Left renal pelvis (tissue), 4 donors: ENCODE measurements at places on chromosomes 5 and 9.
A peak's percentile ranks its signal among the peaks of the same experiment; 100 is the strongest.

DNA sequence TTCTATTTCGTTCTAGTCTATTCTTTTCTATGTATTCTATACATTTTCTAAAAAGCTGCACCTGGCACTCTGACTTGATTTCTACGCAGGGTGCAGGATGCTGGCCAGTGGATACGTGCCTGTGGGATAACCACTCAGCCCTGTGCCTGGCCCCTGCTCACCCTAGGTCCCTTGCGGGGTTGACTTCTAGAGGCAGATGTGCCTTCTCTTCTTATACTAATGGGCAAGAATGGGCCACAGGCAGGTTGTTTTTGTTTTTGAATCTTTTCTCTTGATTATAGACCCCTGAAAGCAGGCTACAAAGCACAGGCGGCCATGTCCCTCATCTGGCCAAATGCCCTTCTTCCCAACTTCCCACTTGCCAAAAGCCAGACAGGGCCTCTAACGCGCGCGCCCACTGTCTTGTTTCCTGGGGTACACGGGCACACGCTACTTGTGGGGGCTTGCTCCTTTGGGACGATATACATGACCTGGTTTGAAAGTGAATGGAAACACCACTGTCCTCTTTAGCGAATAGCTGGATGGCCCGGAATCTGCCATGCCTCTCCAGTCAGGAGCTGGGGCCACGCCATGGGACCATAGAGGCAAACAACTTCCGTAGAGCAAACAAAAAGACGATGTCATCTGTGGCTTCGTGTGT, 162.7 kb upstream of the IRX2 start:
- no peak for DNase-seq

GRCh38 chr5:124825983-124826337, 79.5 kb upstream of the ZNF608 start:
- no peak for DNase-seq

DNA sequence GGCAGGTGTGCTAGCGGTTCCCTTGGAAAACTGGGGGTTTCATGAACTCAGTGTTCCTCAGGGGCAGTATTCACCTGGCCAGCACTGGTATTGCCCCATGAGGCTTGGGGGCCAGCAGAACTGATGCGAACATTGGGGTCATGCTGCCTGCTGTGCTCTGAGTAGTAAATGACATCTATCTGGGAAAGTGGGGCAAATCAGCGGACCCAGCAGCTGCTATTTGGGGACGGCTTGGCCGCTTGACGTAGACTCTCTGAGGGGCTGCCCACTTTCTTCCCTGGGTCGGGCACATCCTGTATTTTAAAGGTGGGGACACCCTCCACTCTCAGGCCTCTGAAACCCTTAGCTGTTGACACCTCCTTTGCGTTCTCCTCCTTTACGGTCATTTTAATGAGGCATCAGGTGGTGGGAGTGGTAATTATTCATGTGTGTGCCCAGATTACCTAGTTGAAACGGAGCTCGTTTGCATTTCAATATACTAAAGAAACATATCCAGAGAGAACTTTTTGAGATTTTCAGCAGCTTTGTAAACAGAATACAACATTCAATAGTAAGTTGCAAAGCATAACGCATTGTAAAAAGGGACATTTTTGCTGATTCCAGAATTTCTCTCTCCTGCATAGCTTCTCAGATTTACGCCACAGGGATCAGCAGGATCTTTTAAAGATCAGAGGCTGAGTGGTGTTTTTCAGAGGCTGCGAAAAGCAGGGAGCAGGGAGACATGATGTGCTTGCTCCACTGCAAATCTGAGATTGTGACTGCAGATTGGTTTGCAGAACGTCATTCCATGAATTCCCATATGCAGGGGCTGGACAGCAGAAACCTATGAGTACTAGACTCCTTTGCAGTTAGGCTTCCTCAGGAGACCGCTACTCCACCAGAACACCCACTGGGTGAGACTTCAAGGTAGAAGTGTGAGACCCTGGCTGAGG, 56.8 kb upstream of the ZFR start:
- no peak for DNase-seq

- no peak for DNase-seq
These were observed 34.4 kb upstream of the CCDC112 start for GRCh38 chr5:115330830-115331229.

DNA sequence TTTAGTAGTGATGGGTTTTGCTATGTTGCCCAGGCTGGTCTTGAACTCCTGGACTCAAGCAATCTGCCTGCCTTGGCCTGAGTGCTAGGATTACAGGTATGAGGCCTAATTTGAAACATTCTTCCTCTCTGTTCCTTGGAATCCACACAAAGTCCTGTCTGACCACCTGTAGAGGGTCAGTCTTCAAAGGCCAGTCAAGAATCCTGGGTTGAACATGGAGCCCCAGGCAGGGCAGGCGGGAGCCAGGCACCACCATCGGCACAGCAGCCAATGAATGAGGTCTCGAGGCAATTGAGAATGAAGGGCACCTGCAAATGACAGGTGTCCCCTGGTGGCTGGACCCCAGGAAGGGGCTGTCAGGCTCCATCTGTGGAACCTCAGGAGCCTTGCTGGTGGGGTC, 17.4 kb upstream of the NCS1 start:
- DNase-seq = no peak

DNA sequence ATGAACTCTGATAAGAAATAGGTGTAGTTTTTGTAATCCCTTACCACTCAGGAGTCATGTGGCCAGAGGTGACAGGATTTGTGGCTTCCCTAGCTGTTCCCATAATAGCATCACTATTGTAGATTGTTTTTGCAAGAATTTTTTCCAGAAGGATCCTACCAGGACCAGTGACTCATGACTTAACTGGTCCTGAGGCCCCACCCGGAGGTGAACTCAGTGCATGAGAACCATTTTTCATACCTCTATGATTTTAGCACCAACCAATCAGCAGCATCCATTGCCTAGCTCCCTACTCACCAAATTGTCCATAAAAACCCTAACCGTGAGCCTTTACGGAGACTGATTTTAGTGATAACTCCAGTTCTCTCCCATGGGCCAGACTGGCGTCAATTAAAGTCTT, 484.8 kb downstream of the PSAT1 start:
- DNase-seq = no peak

DNA sequence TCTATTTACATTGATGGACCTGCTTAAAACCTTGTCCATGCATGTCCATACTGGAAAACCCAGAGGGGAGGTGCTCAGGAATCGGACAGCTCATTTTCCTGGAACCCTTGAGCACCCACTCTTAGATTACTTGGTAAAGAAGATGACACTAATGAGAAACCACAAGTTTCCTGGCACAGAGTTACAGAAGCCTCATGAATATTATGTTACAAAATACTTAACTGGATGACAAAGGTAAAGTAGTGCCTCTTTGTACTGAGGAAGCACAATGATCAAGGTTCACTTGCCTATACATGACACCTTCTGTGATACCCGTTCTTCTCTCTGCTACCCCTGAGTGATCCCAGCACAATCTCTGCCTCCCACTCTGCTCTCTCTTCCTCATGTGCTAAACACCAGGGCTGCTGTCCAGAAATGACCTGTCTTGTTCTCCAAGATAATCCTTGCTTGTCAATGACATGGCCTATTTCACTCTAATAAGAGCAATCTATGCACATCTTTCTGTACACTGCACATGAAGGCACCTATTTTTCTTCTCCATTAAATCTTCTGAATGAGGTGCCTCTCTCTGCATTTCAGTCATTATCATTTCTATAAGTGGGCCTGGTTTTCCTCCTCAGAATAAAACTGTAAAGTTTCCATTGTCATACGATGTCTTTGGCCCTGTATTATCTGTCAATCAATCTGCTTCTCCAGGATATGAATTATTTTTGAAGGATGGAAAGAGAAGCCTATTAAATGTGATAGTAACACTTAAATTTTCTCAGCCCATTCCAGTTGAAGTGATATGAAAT, 684.0 kb upstream of the ACO1 start:
- no peak for DNase-seq

DNA sequence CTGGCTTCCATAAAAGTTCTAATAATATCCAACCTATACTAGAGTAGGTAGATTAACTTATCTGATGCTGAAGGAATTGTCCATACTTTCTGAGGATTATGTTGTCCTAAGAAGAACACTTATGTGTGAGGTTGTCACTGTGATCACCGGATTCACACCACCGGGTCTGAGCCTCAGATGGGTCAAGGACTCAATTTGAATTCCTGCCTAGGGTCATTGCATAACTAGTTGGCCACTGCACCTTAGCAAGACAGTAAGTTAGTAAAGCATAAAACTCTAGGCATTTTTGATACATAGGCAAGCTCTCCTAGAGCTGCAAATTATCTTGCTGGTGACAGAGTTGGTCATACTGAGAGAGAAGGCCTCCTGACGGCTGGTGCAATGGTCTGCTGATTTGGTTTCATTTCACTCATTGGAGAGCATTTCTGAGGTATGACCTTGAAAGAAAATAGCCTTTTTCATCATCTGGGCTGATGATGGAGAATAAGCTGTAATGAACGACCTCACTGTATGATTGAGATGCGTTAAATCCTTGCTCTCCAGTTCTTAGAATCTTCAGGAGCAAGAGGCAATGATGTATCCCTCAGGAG, 72.0 kb upstream of the CKMT2 start:
- no peak for DNase-seq

- DNase-seq = no peak
These were observed 92.1 kb downstream of the NR3C1 start for GRCh38 chr5:143311428-143311827.

DNA sequence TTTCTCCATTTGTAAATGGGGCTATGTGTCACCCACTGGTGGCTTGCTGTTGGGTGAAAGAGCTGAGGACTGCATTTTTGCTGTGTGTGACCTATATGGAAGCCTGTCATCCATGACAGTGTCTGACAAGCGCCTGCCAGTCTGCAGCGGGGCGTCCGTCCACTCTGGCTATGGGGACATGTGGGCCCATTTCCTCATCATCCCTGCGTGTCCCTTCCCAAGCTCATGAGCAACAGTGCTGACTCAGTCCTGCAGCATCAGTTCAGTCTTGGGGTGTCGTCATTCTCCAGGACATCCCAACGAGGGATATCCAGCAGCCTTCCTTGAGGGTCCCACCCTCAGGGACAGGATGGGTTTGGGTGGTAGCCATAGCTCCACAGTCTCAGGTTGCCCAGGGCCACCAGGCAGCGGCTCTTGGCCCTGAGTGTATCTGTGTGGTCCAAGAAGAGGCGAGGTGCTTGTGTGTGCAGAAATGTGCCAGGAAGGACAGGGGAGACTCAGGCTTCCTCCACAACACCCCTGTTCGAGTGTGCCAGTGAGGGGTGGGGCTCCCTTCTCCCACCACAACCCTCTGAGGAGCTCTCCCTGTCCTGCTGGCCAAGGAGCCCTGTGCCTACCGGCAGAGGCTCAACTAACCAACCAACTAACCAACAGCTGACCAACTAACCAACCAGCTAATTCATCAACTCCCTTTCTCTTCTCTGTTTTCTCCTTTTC, 2.1 kb downstream of the FGD3 start:
- no peak for DNase-seq

GRCh38 chr9:11749396-11749795, 943.8 kb upstream of the TYRP1 start:
- no peak for DNase-seq

DNA sequence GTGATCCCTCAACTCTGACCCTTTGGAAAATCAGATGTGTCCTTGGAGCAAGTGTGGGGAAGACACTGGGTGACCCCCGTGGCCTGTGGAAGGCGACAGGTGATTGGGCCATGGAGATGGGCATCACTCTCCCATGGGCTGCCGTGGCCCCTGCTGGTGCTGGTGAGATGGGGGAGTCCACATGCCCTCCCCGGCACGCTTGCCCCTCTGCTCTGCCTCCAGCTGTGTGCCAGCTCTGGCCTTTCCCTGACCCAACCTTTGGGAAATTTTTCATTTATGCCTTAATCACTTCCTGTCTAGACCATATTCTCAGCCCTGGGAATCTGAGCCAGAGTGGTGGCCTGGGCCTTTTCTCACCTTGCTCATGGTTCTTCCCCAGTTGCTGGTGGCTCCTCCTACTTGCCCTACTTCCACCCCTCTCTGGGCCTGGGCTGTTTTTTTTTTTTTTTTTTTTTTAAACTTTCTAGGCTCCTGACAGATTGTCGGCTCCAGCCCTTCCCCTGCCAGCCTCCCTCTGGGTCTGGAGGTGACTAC, 56.6 kb downstream of the RGS3 start:
- no peak for DNase-seq

DNA sequence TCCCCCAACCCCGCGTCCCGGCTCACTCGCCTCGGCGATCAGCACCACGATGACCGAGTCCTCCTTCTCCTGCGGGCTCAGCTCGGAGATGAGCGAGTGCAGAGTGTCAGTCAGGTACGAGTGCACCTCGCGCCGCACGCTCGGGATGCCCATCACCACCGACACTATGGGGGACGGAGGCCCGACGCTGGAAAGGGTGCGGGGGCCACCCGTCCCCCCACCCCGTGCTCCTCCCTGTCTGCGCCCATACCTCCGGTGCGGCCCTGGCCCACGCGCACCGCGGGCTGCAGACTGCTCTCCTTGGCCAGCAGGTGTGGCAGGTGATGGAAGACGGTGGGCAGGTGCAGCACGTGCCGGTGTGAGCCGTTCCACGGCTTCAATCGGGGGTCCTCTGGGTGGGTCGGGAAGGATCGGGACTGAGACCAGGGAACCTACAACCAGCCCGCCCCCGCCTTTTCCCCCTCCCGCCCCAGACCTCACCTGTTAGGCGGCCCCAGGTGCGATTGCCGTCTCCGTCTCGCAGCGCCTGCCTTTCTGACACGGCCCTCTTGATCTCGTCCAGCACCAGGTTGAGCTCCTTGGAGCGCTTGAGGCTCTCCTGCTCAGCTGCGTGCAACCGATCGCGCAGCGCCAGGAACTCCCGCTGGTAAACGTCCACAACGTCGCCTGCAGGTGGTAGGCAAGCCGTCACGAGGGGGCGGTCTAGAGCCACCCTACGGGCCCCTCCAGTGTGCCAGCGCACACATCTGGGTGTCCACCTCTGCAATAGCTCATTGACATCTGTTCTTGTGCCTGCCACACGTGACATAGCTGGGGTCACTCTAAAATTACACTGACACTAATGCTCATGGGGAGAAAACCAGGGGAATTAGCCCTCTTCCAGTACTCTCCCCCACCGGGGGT, 5.1 kb downstream of the MGAT4B start:
- DNase-seq = no peak

GRCh38 chr9:29556317-29556716, 1983.0 kb upstream of the C9orf72 start:
- no peak for DNase-seq

GRCh38 chr5:128772356-128772755, 192.9 kb upstream of the SLC27A6 start:
- DNase-seq = no peak

- DNase-seq = peak; percentile 62
These were observed 18.7 kb upstream of the RNF130 start for GRCh38 chr5:180090098-180090768.

- DNase-seq = no peak
These were observed 84.7 kb downstream of the CFAP95 start for GRCh38 chr9:69905286-69905685.

DNA sequence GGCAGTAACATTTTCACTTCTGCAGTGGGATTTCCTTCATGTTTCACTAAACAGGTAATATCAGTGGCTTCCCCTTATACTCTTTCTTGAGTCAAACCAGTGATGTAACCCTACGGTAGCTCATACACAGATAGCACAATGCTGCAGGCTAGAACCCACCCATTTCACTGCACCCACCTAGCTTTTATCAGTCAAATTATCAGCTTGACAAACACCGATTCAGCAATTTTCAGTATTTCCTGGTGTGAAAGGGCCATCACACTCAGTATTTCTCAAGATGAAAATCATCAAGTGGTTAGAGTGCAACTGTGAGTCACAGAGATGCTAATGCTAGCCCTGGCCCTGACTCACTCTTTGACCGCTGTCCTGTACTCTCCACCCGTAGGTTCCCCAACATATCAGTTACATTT, 242.3 kb upstream of the PTGER4 start:
- no peak for DNase-seq
